Stimulated activated CD8-positive, alpha-beta memory T cell treated with anti-CD3 and anti-CD28 coated beads, Interleukin-15, amount 100 ng/mL, for 1 hour (primary cell): ENCODE measurements at places on chromosomes 1 and 21.

GRCh38 chr1:115710859-115711624 is 57.5 kb downstream of the CASQ2 start:
- DNase-seq: no peak

DNA sequence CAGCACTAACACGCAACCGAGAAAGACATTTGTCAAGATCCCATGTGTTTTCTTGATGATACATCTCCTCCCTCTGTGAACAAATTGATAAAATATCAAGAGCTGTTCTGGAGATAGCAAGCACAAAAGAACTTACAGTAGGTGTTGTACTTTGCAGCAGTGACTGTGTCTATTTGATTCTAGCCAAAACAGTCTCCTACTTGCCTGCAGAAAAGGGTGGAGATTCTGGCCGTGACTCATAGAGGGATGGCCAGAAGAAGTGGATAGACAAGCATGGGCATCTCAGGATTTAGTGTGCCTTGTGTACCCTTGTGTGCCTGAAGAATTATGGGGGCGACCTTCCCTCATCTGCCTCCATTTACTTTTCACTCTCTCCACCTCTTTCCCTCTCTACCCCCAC is 458.4 kb upstream of the LRRC7 start:
- no peak for DNase-seq

DNA sequence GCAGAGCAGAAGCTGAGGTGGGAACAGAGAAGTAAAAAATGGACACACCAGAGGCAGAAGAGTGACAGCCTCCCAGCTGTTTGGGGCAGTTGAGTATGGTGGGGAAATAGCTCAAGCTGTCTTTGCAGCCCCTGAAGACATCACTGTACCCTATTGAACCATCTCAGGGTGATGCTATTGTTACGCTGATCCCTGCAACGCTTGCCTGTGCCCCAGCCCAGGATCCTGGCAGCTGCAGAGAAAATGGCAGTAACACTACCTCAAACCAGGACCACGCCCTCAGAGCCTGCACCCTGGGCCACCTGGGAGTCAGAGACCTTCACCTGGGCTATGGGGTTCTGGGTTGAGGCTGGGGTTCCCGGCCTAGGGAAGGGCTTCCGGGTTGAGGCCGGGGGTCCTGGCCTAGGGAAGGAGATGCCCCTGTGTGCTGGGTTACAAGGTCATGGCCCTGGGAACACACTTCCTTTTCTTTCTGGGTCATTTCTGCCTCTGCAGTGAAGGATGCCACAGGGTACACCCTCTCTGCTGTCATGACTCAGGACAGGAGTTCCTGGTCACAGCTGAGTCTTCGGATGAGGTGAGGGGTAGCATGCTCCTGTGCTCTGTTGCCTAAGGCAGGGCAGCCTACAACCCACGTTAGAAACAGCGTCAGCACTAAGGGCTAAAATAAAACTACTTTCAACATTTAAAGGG is 11.6 kb downstream of the BSND start:
- no peak for DNase-seq

GRCh38 chr1:64337475-64337874 is 132.5 kb upstream of the CACHD1 start:
- DNase-seq: no peak

GRCh38 chr1:89690595-89690994 is 57.7 kb downstream of the LRRC8C start:
- no peak for DNase-seq

DNA sequence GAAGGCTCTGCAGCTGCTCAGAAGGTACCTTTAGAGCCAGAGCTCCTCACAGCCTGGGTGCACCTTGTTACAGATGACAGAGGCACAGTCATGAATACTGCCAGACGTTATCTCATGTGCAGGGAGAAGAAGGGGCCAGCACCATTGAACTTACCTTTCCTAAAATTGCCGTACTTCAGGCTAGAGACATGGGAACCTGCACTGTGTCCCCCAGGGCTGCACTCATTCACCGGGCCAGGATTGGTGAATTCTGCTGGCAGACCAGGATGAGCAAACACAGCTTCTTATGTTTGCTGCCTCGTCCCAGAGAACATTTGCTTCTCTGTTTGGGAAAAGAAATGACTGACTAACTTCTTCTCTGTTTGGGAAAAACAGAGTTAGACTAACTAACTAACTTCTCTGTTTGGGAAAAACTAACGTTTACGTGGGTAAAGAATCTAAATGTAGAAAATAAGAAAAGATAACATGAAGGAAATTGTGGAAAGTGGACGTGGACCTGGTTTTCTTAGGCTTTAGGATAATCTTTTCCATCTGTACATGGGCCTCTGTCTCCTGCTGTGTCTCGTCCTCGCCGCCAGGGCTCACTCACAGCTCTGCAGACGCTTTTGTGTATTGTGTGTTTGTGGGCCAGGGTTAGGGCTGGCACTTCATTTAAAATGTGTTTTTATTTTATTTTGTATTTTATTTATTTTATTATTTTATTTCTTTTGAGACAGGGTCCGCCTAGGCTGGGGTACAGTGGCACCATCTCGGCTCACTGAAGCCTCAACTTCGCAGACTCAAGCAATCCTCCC is 9.9 kb downstream of the OBSCN start:
- DNase-seq: no peak

DNA sequence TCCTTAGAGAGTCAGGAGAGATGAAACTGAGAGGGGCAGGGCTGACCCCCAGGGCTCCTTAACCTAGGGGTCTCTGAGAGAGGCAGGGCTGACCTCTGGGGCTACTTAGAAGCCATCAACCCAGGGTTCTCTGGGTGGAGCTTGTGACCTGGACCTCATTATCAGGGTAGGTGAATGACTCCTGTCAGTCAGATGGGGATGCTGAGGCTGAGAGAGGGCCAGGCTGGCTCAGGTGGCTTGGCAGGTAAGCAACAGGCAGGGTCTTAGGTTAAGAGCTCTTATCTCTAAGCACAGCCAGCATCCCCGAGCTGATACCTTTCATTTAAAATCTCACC is 160.9 kb downstream of the PTPRU start:
- DNase-seq: no peak

- DNase-seq: no peak
Measured at GRCh38 chr1:41073971-41074370, 52.4 kb upstream of the SLFNL1 start.

GRCh38 chr21:45290948-45291612 is 3.4 kb upstream of the POFUT2 start:
- no peak for DNase-seq

GRCh38 chr1:99855914-99856450 is 5.8 kb downstream of the AGL start:
- no peak for DNase-seq

GRCh38 chr21:34874684-34875513 is 174.2 kb downstream of the RUNX1 start:
- no peak for DNase-seq

GRCh38 chr1:185318431-185319138 is 1.5 kb upstream of the IVNS1ABP start:
- no peak for DNase-seq

DNA sequence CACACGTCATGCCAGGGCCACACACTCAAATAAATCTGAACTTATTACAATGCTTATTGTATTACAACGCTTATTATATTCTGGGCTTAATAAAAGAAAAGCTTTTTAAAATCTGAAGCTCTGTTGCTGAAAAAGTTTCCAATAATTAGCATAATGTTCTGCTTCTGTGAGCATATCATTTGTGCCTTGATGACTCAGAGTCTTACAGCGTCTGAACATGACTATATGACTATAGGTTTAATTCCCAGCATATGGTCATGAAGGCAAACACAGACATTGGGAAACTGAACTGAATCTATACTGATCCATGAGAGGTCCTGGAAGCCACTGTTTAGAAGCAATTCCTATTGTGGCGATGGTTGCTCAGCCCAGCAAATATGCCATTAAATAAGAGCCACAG is 66.3 kb downstream of the SIM2 start:
- no peak for DNase-seq

- no peak for DNase-seq
Measured at GRCh38 chr1:46134660-46135331, 2.4 kb upstream of the PIK3R3 start.

- DNase-seq: no peak
Measured at GRCh38 chr1:216710055-216710454, 13.2 kb downstream of the ESRRG start.

GRCh38 chr1:201140235-201140940 is 13.4 kb upstream of the ASCL5 start:
- no peak for DNase-seq

DNA sequence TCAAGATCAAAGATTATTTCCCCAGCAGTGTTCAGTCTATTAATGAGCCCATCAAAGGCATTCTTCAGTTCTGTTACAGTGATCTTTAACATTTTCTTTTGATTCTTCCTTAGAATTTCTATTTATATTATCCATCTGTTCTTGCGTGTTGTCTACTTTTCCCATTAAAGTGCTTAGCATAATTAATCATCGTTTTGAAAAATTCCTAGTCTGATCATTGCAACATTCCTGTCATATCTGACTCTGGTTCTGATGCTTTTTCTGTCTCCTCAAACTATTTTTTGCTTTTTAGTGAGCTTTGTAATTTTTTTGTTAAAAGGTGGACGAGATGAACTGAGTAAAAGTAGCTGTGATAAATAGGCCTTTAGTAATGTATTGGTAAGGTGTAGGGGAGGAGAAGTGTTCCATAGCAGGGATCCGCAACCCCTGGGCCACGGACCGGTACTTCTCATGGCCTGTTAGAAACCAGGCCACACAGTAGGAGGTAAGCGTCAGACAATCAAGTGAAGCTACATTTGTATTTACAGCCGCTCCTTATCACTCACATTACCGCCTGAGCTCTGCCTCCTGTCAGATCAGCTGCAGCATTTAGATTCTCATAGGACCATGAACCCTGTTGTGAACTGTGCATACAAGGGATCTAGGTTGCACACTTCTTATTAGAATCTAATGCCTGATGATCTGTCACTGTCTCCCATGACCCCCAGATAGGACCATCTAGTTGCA is 163.3 kb downstream of the PIK3R3 start:
- no peak for DNase-seq

GRCh38 chr1:160578525-160579191 is 638 bp downstream of the CD84 start:
- DNase-seq: no peak

DNA sequence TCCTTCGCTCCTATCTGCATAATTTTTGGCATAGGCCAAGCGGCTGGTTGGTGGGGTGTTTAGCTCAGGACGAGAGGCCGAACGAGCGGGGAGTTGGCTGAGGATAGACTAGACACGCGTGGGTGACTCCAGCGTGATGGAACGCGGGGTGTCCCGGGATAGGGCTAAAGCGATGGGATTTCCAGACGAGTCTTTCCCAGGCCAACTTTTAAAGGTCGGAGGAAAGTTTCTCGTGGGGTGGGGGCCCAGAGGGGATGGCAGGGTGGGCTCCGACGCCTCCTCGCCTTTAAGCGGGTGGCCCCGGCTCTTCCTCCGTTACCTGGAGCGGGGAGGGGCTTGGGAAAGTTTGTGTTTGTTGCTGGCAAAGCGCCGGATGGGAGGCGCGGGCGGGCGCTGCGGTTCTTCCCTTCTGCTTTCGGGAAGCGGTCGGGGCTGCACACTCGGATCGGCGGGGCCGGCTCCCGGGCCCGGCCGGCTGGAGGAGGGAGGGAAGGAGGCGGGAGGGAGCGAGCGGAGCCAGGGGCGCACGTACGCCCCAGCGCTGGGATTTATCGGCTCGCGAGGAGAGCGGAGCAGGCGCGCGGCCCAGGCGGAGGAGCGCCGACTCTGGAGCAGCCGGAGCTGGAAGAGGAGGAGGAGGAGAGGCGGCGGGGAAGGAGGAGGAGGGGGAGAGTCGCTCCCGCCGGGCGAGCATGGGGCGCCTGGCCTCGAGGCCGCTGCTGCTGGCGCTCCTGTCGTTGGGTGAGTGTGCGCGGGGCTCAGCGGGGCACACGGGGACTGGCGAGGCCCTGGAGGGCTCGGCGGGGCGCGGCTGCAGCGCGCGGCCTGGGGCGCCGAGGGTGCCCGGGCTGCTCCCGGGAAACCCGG is at the start of gene PTGFRN:
TSS of gene PTGFRN (plus strand) at position 405 of the 867 bp plus-strand sequence. CDS start at position 693, 288 bp downstream.
- DNase-seq: no peak

- DNase-seq: no peak
Measured at GRCh38 chr1:71861022-71861421, 421.3 kb downstream of the NEGR1 start.

GRCh38 chr1:63885899-63886298 is 112.1 kb downstream of the ROR1 start:
- no peak for DNase-seq

DNA sequence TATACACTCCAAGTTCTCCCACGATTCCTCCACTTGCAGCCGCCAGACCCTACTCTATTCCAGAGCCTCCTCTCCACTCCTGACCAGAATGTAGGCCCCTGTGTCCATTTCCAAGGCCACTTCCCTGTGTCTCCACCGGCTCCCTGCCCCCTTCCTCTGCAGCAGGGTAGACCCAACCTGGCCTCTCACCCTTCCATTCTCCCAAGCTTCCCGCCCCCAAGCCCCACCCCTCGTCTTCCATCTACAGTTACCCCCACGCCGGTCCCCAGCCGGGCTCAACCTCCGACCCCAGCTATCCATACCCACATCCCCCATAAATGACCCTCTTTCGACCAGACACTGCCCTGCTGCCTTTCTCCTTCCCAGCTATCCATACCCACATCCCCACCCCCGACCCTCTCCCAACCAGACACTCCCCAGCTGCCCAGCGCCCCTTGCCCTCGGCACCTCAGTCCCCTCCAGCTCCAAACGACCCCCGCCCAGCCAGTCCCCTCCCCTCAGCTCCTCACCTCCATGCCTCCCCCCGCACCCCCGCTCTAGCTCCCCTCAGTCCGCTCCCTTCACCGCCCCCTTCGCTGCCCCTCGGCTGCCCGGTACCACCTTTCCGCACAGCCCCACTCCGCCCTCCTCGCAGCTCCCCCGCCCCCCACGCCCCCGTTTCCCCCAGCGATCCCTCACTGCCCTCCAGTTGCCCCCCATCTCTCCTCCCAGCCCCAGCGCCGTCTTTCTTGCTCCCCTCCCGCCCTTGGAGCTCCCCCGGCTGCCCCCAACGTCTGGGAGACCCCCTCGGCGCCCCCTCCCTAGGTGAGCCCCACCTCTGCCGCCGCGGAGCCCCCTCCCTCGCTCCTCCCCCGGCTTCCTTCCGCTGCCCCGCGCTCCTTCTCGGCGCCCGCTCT is 670 bp downstream of the RAB3B start:
- DNase-seq: no peak

GRCh38 chr1:115123116-115123515 is 33.8 kb upstream of the TSPAN2 start:
- DNase-seq: no peak

DNA sequence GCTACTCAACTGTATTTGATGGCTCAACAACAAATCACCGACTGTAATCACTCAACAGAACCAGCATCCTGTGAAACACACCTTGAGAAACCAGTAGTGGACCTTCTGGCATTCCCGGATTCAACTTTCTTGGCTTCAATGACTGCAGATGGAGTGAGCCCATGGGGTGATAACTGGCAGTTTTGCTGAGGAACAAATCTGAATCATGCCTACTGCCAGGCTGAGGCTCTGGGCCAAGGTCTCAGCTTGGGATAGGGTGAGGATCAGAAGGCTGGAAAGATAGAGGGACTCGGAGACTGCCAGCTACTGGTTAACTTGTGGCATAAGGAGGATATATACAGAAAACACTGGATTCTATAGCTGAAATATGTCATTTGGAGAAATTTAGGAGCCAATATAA is 63.5 kb upstream of the DIRAS3 start:
- no peak for DNase-seq

- DNase-seq: no peak
Measured at GRCh38 chr1:25651036-25651640, 34.5 kb downstream of the MAN1C1 start.

- DNase-seq: no peak
Measured at GRCh38 chr1:159869173-159869572, 6.7 kb upstream of the VSIG8 start.

GRCh38 chr21:42236014-42236413 is 17.1 kb downstream of the ABCG1 start:
- no peak for DNase-seq
